ENCODE measurements at places on chromosomes 16 and 17.

- peak; percentile 62 for DNase-seq
These were observed 14.9 kb downstream of the ADGRG1 start for GRCh38 chr16:57643147-57643874.

GRCh38 chr17:39527220-39527813, 66.0 kb downstream of the CDK12 start:
- DNase-seq, result peak; percentile 67

GRCh38 chr16:53896722-53897121, 192.8 kb downstream of the FTO start:
- no peak for DNase-seq

- DNase-seq, result no peak
These were observed 604 bp upstream of the ZC3H18 start for GRCh38 chr16:88569614-88569984.
